ENCODE measurements at places on chromosomes 1 and 21.

- no peak for DNase-seq
Observed at GRCh38 chr1:9482403-9482802, 56.9 kb upstream of the SLC25A33 start.

DNA sequence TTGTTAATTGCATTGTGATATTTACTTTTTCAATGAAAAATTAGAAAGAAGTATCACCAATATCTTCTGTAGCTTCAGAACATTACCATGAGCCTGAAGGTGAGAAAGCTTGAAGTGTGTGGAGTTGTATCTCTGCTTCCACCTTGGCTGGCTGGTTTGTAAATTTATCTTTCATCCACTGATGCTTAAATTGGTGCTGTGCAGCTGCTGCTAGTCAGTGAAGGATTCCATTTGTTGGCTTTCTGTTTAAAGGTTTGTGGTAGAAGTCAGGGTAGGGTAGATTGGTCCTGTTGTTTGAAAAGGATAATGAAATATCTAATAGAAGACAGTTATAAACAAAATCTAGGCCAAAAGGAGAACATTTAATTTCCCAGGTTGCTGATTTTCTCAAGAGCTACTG is 105.7 kb downstream of the C1orf21 start:
- DNase-seq, result no peak

DNA sequence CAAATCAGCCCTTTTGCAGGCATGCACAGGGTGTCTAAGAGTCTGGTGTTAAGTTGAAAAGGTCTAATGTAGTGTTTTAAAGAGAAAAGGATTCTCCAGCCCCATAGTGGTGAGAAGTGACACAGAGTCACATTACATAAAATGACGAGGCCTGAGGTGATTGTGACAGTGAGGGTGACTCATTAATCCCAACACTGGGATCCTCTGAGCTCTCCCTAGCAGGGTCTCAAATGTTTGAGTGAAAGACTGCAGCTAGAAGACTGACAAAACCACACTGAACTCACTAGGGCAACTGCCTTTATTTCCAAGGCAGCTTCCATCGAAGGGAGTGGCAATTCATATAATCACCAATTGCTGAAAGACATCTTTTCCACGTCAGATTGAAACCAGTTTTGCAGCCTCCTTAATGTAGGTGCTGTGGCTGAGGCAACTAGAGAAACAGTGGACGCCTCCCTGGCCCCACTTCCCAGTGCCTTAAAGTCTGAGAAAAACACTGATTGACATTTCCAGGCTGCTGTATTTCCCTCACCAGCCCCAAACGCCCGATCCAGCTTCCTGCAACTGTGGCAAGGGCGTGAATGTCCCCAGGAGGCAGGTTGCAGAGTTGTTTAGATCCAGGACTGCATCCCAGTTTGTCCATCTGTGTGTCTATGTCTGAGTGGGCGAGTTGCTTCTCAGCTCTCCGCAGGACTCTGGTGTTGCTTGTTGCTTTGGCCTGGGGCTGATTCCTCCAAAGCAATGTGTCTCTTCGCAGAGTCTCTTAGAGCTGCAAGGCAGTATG is 81.4 kb downstream of the RUNX1 start:
- no peak for DNase-seq

- no peak for DNase-seq
Observed at GRCh38 chr21:32886339-32886738, 114.8 kb upstream of the PAXBP1 start.

DNA sequence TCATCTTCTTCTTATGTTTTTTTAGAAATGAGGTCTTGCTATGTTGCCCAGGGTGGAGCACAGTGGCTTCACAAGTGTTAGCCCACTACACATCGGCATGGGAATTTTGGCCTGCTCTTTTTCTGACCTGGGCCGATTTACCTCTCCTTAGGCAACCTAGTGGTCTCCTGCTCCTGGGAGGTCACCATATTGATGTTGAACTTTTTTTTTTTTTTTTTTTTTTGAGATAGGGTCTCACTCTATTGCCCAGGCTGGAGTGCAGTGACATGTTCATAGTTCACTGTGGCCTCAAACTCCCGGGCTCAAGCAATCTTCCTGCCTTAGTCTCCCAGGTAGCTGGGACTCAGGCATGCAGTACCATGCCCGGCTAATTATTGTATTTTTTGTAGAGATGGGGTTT is 7.5 kb downstream of the AK2 start:
- no peak for DNase-seq

DNA sequence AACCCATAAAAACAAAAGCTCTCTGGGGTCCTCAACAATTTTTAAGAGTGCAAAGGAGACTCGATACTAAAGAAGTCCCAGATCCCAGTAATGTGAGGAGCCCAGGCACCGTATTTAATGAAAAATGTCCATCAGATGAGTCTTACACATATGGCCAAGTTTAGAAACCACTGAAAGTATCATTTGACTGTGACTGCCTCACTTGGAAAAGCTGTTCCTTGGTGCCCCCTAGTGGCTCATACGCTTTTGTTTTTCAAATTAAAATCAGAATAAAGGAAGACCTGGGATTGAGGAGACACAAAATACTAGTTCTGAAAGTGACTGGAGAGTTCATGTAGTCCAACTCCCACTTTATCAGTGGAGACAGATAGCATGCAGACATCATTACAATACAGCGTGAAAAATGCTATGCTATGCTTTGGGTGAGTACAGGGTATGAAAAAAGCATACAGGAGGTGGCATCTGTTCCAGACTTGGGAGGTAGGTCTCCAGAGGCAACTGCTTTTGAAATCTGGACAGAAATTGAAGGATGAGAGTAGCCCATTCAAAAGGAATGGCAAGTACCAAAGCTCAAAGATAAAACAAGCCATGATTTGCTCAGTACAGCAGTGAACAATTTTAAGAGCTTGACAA is 33.8 kb downstream of the GDAP2 start:
- peak; percentile 14 for DNase-seq

GRCh38 chr1:110554871-110555801 is 36.2 kb upstream of the KCNA10 start:
- DNase-seq, result peak; percentile 53

DNA sequence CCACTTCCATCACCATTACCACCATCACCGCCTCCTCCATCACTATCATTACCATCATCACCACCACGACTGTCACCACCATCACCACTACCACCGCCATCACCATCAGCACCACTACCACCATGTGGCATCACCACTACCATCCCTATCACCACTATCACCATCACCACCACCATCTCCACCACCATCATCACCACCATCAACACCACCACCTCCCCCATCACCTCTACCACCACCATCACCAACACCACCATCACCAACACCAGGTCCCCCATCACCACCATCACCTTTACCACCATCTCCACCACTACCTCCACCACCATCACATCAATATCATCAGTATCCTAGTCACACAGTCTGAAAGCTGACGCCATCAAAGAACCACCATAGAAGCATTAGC is 39.9 kb upstream of the RIPK4 start:
- no peak for DNase-seq

- no peak for DNase-seq
Observed at GRCh38 chr21:36470294-36470693, 9.6 kb downstream of the CLDN14 start.

GRCh38 chr21:22083899-22084298 is 1085.7 kb downstream of the NCAM2 start:
- DNase-seq, result no peak

DNA sequence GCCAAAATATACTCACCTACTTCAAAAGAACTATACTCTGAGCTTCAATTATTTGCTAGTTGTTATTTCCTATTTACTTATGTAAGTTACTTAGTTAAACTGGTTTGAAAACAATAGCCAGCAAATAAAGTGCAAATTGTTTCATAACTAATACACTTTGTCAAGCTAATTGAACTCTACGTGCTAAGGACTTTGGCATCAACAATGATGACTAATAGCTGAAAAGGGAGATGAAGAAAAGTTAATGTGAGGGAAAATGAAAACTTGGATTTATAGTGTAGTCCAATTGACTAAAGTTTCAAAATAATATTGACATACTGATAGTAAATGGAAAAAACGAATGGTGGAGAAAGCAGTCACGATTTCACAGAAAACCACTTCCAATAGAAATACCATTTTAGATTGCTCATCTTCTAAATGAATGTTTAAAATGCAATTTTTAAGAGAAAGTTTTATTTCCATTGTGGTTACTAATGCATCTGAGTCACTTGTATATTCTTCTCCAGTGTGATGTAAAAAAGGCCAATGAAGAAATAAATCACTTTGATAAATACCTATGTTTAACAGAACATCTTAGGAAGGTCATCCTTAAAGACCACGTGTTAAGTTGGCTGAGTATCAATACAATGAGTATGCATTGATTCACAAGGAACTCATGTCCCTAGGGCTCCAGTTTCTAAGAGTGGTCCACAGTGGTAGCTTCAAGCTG is 455.2 kb downstream of the LTN1 start:
- no peak for DNase-seq

- DNase-seq, result no peak
Observed at GRCh38 chr1:18192974-18193373, 85.4 kb downstream of the IGSF21 start.

DNA sequence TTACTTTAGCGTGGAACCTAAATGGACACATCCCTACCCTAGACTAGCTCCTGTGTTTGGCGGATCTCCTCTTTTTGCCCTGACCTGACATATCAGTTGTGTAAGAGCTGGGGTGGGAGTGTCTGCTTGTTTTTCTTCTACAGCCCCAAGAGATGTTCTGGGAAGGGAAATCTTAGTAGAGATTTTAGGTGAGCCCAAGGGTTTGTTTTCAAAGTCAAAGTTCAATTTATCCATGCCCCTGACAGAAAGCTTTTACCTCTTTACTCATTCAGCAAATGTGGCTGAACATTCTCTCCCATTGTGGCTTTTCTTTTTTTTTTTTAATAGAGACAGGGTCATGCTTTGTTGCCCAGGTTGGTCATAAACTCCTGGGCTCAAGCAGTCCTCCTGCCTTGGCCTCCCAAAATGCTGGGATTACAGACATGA is 7.3 kb upstream of the TARS2 start:
- DNase-seq, result no peak

DNA sequence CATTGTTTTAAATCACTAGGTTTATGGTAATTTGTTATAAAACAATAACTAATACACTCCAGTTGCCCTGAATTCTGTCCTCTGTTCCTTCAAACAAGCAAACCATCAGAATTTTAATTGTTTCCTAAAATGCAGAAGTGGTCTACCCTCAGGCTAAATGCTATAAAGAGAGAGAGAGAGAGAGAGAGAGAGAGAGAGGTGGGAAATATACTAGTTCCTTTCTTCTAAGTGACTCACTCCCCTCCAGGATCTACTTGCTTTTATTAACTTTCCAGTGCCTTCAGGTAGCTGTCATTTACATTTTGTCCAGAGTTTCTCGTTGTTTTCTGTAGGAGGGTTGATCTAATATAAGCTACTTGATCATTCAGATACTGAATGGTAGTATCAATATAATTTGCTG is 26.4 kb downstream of the LRRC53 start:
- DNase-seq, result no peak

GRCh38 chr1:31479811-31480210 is 66.8 kb downstream of the SERINC2 start:
- no peak for DNase-seq

GRCh38 chr1:41051022-41051421 is 29.5 kb upstream of the SLFNL1 start:
- DNase-seq, result no peak

GRCh38 chr1:1181938-1182410 is 8.3 kb downstream of the TTLL10 start:
- no peak for DNase-seq

DNA sequence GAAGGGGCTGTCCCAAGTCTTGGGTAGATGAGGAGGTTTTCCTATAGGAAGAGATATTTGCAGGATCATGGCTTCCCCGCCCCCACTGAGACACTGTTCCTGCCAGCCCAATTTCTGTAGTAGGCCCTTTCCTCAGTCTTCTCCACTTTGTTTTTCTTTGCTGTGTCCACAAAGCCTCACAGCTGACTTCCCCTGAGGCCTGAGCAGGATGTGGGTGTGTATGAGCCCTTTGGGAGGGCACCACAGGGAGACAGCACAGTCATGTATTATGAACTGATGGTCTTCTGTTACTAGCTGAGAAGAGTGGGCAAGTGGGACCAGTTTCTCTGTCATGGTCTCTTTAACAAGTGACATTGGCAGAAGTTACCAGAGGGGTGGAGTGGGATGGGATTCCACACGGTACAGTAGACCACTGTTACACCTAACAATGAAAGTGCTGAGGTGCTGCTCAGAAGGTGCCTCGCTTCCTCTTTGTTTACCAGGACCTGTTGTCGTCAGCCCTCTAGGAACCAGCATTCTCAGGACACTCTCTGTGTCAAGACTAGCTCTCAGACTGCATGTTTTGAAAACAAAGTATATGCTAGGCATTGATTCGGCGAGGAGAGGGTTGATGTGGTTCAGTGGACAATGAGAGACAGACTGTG is 253.8 kb upstream of the HOOK1 start:
- no peak for DNase-seq

DNA sequence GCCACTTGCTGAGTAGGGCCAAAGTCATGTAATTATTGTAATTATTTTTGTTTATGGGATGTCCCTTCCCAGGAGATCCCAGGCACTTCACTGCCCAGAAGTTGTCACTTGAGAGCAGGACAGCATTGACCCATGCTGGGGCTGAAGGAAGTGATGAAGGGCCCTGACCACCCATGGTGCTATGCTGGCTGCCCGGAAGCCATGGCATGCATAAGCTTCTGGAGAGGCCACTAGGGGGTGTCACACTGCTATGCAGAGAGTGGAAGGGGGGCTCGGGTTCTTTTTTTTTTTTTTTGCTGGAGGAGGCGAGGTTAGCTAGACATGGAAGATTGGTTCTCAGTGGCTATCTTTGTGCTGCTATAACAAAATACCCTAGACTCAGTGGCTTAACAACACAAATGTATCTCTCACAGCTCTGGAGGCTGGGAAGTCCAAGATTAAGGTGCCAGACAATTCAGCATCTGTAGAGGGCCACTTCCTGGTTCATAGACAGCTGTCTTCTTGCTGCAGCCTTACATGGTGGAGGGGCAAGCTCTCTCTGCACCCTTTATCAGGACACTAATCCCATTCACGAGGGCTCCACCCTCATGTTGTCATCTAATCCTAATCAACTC is 84.9 kb downstream of the CNIH3 start:
- DNase-seq, result peak; percentile 25

DNA sequence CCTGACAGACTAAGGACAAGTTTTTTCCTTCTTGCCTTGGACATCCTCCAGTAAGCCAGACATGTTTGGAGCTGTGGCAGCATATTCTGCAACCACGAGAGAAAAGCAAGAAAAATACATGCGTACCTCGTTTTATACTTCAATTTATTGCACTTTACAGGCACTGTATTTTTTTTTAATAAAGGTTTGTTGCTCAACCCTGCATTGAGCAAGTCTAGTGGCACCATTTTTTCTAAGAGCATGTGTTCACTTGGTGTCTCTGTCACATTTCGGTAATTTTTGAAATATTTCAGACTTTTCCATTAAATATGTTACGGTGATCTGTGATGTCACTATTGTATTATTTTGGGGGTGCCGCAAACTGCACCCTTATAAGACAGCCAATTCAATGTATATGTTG is 2.1 kb upstream of the SSX2IP start:
- DNase-seq, result no peak

DNA sequence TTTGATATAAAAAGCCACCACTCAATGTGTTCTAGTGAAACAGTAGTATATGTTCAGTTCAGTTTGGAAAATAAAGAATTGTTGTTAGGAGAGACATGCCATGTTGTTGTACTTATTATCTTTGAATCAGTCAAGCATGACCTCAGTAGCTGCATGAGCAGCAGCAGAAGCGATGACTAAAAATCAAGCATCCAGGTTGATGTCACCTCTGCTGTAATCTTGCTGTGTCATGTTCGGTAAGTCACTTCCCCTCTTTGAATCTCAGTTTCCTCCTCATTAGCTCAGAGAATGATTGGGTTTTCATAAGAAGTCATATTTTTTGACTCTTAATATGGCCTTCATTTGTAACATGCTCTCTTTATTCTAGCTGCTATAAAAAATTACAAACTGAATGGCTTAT is 428.4 kb upstream of the B3GALT2 start:
- DNase-seq, result no peak

- DNase-seq, result no peak
Observed at GRCh38 chr1:16915627-16915973, 6.1 kb upstream of the CROCC start.
